Stimulated activated CD4-positive, alpha-beta T cell treated with anti-CD3 and anti-CD28 coated beads, Interleukin-12 subunit alpha, Interleukin-12 subunit beta, amount 100 ng/mL, for 24 hours (primary cell): ENCODE measurements at places on chromosomes 3 and 15.

- no peak for DNase-seq
Measured at GRCh38 chr3:177589041-177589650, 391.9 kb upstream of the TBL1XR1 start.

GRCh38 chr3:125126323-125126722 is 70.5 kb upstream of the HEG1 start:
- no peak for DNase-seq

- DNase-seq = no peak
Measured at GRCh38 chr15:101122806-101123205, 129.0 kb downstream of the CHSY1 start.

DNA sequence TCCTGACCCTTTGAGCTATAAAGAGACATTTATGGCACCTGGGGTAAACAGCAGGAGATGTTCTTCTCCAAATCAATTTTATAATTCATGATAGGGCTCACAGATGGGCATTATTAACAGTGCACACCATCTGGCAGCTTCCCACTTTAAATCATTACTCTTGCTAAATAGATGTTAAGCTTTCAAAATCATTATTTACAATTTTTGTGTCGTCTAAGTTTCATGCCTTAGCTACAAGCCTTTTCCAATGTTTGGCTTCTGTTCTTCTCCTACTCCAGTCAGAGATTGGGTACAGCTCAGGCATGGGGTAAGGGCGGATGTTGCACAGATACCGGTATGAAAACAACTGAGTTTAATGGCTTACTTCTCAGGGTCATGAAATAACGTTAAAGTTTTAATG is 120.9 kb upstream of the PFN2 start:
- no peak for DNase-seq

- DNase-seq = no peak
Measured at GRCh38 chr15:74982183-74982582, 13.2 kb upstream of the SCAMP5 start.

DNA sequence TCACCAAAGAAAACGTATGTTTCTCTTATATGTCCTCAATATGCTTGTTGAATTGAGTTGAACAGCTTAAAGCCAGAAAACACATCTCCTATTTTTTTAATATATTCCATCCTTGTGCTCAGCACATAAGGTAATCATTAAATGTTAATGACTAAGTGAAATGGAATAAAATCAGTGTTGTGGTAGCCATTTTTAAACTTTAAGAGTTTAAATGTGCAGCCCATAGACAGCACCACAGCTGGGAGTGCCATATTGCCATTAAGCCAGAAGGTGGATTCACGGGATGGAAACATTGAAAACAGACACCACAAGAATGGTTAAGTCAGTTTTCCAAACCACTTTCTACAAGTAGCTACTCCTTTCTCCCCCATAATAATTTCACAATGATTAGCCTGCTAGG is 76.8 kb upstream of the C15orf61 start:
- no peak for DNase-seq

- DNase-seq = no peak
Measured at GRCh38 chr15:83356501-83357399, 72.3 kb upstream of the BNC1 start.

- no peak for DNase-seq
Measured at GRCh38 chr3:175267121-175267531, 408.0 kb downstream of the NAALADL2 start.

GRCh38 chr3:178880274-178880673 is 191.3 kb downstream of the ZMAT3 start:
- DNase-seq = no peak

- DNase-seq = no peak
Measured at GRCh38 chr3:115072265-115073021, 74.6 kb downstream of the ZBTB20 start.

- DNase-seq = no peak
Measured at GRCh38 chr3:63937661-63938651, 25.8 kb upstream of the SCAANT1 start.

DNA sequence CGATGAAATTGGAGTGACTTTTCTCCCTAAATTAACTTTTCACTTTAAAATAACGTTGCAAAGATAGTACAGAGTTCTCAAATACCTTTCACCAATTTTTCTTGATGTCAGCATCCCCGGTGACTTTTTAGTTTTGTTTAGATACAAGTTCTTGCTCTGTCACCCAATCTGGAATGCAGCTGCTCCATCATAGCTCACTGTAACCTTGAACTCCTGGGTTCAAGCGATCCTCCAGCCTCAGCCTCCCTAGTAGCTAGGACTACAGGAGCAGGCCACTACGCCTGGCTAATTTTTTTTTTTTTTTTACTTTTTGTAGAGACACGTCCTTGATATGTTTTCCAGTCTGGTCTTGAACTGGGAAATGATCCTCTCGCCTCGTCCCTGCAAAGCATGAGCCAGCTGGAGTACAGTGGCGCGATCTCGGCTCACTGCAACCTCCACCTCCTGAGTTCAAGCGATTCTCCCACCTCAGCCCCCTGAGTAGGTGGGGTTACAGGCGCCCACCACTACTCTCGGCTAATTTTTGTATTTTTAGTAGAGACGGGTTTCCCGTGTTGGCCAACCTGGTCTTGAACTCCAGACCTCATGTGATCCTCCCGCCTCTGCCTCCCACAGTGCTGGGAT is 747 bp downstream of the NSUN3 start:
- DNase-seq = no peak

- no peak for DNase-seq
Measured at GRCh38 chr3:127712881-127713771, 40.4 kb downstream of the ABTB1 start.

- DNase-seq = no peak
Measured at GRCh38 chr3:15399970-15400369, 27.4 kb downstream of the METTL6 start.

DNA sequence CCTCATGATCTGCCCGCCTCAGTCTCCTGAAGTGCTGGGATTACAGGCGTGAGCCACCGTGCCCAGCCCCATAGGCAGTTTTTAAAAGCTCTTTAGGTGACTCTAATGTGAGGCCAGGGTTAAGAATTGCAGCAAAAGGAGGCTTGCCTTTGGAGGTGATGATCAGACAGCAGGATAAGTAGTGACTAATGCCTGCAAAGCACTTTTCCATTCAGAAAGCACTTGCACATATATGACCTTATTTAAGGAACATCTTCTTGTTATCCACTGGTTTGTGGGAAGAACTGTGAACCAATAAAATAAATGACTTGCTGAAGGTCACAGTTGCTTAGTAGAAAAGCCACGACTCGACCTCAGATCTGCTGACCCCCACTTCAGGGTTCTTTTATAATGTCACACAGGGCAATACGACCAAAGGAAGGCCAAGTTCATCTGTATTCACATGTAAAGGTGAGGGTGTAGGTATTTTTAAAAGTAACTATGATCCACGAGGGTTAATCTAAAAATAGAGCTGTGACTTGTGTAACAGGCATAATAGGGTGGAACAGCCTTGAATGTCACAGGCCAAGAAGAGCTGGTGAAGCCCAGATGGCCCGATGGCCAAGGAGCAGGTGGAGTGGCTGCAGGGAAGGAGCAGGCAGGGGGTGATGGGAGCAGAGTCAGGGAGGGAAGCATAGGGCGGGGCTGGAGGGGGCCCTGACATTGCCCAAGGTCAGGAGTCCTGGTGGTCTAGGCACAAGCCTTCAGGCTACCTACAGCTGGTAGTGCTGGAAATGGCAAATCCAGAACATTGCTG is 24.4 kb downstream of the LARP6 start:
- DNase-seq = no peak

DNA sequence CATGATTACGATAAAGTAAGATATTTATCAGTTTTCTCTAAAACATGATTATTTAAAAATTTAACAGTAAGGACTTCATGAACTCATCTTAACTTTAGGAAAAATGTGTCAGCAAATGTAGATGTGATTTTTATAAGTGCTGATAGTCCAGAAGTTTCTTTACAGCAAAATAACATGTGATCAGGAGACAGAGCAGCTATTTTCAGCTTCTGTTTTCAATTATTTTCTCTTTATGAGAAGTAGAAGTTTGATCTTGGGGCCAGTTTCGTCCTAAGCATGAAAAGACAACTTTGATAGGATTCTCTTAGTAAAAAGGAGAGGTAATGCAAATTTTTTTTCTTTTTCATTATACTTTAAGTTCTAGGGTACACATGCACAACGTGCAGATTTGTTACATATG is 96.5 kb upstream of the TSPAN3 start:
- DNase-seq = no peak

DNA sequence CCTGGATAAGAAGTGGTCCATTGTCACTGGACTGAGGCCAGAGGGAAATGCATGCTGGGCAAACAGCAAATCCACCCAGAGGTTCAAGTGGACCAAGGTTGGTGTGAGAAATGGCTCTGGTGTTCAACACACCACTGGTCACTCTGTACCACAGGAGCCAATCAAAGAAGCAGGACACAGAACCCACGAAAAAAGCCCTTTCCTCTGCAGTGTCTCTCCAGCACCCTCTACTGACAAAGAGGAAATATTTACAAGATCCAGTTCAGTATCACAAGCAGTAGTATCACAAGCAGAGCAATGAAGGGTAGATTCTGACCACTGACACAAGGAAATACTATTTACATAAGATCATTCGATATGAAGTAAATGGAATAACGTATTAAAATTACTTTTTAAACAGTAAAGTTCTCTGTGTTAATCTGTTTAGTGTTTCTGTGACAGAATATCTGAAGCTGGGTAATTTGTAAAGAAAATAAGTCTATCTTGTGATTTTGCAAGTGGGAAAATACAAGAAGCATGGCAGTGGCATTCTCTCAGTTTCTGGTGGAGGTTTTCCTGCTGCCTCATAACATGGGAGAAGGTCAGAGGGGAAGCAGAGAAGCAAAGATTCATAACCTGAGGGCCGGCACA is 390.7 kb downstream of the EFHB start:
- DNase-seq = no peak
